ENCODE measurements at places on chromosomes 3 and 15.

GRCh38 chr15:82048811-82049210 lies 3.0 kb upstream of the MEX3B start:
- no peak for DNase-seq

DNA sequence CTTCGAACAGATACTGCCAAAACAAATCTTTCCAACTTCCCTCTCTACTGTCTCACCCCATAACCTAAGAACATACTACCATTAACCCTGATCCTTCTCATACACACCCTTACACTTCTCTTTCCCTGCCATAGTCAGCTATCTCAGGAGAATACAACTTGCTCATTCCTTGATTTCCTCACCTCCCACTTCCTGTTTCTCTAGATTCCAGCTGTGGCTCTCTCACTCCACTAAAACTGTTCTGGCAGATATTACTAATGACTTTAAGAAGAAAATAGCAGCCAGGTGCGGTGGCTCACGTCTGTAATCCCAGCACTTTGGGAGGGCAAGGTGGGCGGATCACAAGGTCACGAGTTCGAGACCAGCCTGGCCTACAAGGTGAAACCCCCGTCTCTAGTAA lies 4.6 kb downstream of the LSG1 start:
- DNase-seq, result no peak

DNA sequence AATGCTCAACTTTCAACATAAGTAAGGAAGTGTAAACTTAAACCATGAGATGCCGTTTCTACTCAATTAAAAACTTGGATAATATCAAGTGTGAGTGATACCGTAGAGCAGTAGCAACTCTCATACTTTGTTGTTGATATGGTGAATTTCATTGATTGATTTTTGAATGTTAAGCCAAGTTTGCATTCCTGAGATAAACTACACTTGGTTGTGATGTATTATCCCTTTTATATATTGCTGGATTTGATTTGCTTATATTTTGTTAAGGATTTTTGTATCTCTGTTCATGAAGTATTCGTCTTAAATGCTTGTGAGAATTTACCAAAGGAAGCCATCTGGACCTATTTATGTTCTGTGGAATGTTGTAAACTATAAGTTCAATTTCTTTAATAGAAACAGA lies 21.7 kb downstream of the SLMAP start:
- DNase-seq, result no peak

GRCh38 chr3:79085171-79085570 lies 682.6 kb downstream of the ROBO1 start:
- DNase-seq, result no peak

DNA sequence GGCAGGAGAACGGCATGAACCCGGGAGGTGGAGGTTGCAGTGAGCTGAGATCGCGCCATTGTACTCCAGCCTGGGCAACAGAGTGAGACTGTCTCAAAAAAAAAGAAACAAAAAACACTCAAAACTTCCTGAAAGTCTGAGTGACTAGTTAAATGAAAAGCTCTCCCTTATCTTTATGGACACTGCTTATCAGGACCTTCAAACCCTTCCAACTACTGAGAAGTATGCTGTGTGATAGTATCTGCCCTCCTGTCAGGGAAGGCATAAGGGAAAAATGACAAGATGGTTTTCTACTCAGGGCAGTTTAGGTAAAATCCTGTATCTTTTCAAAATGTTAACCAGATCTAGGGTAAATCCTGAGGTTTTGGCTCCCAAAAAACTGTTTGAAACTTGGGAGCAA lies 21.8 kb downstream of the EMC7 start:
- no peak for DNase-seq

DNA sequence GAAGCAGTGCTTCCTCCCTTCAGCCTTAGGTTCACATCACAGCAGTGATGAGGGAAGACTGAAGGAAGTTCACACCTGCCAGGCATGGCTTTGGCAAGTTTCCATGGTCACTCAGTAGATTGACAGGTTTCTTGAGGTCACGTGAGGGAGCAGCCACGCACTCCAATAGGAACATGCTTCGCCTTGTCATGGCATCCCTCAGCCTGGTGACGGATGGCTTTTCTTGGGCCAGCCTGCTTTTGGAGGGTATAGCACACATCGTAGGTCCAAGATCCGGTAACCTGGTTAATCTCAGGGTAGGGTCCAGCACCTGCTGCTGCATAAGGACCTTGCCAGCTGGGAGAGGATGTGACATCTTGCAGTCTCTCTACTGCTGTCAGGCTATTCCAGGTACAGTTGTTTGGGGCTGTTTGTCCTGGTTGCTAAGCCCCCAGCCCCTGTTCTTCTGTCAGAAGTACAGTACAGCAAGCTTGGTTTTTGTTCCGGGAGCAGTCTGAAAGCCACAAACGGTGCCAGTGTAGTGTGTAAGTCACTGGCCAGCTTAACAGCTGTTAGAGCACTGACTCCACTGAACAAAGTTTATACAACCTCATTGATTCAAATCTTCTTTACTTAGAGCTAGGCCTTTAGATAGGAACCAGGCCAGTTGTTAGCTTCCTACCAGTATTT lies 42.3 kb downstream of the PSMD6 start:
- no peak for DNase-seq

GRCh38 chr15:53591041-53591440 lies 168.4 kb downstream of the WDR72 start:
- DNase-seq, result no peak

DNA sequence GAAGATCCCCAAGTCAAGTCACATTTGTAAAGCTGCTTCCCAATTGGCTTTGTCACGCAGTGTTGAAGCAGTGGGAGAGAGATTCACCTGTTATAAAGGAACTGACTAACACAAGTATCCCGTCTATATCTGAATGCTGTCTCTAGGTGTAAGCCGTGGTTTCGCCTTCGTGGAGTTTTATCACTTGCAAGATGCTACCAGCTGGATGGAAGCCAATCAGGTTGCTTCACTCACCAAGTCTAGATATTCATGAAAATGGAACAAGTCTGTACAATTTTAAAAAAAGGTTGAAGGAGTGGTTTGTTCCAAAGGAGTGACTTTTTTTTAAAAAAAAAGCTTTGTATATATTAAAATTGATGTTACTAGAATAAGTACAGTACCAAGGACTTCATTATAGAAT lies 11.7 kb downstream of the RBM5 start:
- no peak for DNase-seq

DNA sequence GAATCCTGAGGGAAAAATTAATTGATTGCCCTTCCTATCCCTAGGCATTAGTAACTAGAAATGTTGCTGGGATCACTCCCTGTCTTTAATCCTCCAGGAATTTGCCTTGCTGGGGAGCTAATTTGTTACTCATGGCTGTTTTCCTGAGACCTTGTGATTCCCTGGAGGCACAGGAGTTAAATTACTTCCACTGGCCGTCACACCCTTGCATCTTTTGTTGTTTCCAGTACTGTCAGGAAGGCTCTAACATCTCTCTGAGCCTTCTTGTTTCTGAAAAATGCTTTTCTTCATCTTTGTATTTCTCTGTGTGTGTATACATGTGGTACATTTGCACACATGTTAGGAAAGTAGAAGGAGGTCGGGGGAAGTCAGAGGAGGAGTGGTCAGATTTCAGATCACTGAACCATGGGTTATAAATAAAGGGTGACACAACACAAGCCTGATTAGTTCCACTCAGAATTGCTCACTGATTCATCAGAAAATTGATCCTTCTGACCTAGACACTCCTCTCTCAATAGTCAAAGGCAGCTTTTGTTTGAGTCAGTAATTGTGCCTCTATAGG lies 23.5 kb upstream of the LRRFIP2 start:
- DNase-seq, result no peak

- DNase-seq, result no peak
These were observed 204.8 kb upstream of the SLC2A2 start for GRCh38 chr3:171231361-171231760.

DNA sequence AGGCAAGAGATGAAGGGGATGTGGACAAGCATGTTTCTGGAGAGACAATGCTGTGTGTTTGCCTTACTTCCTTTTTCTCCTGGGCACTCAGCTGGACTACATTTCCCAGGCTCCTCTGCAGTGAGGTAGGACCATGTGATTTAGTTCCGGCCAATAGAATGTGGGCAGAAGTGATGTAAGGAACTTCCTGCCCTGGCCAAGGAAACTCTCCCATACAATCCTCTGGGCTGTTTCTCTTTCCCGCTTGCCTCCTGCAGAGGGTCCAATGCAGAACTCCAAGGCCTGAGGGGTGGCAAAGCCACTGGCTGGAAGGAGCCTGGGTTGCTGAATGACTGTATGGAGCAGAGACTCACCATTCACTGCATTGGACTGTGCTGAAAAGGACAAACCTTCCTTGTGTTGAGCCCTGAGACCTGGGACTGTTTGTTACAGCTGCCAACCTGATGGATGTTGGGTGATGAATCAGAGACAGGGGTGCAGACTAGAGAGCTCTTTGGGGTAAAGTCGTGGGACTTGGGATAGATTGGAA lies 82.7 kb upstream of the SLC6A6 start:
- DNase-seq, result peak; percentile 12

- DNase-seq, result peak; percentile 50
These were observed 516.7 kb upstream of the CFAP20DC start for GRCh38 chr3:59566481-59566975.

GRCh38 chr3:124351430-124352148 lies 359.7 kb upstream of the ROPN1 start:
- peak; percentile 3 for DNase-seq

- no peak for DNase-seq
These were observed 62.1 kb upstream of the SPRED1 start for GRCh38 chr15:38190501-38190900.

DNA sequence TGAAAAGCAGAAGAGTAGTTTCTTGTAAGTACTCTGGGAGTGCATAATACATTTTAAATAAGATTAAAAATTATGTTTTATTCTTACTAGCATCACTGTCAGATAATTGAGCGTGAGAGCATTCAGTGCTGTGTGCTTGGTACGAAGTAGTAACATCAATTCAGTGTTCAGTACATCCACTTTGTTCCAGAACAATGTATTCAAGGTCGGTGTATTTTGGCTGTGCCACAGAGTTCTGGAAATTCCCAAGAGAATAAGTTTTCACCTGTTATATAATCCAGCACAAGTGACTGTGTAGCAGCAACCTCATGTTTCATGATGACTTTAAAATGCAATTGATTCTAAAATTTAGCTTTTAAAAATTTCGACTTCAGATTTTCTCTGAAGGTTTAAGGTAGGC lies 130.6 kb downstream of the IGF1R start:
- DNase-seq, result no peak

GRCh38 chr15:80779658-80780415 lies 667 bp downstream of the CEMIP start:
- no peak for DNase-seq

- no peak for DNase-seq
These were observed 50.8 kb downstream of the UNC13C start for GRCh38 chr15:54029081-54029480.

GRCh38 chr3:133662278-133662651 lies 524 bp upstream of the TOPBP1 start:
- peak; percentile 28 for DNase-seq

DNA sequence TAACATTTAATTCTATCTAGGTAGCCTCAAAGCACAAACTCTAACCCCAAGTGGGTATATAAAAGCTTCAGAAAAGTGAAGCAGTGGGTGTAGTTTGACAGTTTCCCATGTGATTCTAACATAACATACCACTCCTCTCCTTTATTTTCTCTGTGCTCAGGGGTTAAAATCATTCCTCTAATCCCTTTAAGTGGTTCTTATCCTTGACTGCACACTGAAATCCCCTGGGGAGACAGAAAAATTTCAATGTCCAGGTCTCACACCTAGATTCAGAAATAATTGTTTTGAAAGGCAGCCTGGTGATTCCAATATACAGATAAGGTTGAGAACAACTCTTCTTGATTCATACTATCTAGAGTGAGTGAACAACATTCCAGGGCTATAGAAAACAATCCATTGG lies 986.4 kb downstream of the ROBO1 start:
- no peak for DNase-seq

- DNase-seq, result no peak
These were observed 3.2 kb downstream of the ADIPOQ start for GRCh38 chr3:186845756-186846155.

GRCh38 chr15:69590932-69591524 lies 138.4 kb downstream of the RPLP1 start:
- no peak for DNase-seq

- no peak for DNase-seq
These were observed 17.9 kb upstream of the POLG start for GRCh38 chr15:89352476-89352875.

GRCh38 chr3:17399586-17399985 lies 342.8 kb downstream of the TBC1D5 start:
- DNase-seq, result no peak

- no peak for DNase-seq
These were observed 107.6 kb upstream of the FGF7 start for GRCh38 chr15:49315391-49315823.

DNA sequence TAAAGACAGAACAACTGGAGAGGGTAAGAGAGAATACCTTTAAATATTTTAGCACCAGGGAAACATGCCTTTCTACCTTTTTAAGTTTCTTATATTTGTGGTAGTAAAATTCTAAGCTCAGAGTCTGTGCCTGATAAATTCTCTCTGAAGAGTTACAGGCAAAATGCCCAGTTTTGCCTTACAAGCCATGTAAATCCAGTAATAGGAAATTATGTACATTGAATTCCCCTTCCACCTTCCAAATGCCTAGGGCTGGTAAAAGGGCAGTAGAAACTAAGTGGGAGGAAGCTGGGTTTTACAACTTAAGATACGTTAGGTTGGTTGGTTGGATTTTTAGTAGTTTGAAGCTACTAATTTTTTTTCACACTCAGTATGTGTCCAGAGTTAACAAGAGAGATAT lies 43.1 kb upstream of the TP63 start:
- no peak for DNase-seq

- no peak for DNase-seq
These were observed 4.3 kb downstream of the SLC6A20 start for GRCh38 chr3:45792036-45792435.

GRCh38 chr3:13790376-13791197 lies 89.3 kb downstream of the WNT7A start:
- DNase-seq, result no peak

DNA sequence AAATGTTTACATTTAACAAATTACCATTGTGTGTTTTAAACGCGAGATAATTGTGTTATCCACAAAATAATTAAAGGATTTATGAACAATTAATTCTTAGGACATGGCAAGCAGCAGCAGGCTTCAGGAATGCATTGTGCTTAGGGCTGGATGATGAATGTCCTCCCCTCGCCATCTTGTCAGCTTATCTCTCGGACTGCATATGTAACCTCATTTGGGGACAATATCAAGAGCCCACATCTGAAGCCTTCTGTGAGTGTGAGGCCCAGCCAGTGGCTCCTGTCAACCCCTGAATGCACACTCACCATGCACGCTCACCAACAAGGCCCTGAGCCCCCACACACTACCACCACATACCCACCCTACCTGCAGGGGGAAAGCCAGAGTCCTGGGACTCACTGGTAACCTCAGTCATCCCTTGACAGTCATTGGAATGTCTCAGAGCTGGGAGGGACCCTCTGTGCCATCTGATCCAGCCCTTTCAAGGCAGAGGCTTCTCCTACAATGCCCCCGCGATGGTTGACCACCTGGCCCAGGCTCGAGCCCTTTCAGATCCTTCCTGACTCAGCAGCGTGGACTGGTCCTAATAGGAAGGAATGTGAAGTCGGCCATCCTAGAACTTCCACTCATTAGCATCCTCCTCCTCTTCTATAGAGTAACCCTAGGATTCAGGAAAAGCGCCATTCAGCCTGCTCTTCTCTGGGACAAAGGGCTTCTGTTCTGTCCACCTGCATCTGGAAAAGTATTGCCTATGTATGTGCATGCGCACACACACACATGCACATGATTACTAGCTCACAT lies 38.2 kb downstream of the MRPL46 start:
- DNase-seq, result no peak
